Glomerular endothelial cell (primary cell): ENCODE measurements at places on chromosomes 3 and 15. TPM values are rescaled to one million over a fixed set of nuclear protein-coding genes. Genes with fewer than 3 reads are reported as not detected.

NSUN3 gene
- total RNA-seq: 5.7 and 12.6 TPM in 2 replicates

ANXA2 gene
- total RNA-seq: 3,047 and 4,630 TPM in 2 replicates

SETMAR gene
- 9.6 and 12.4 TPM in 2 replicates for total RNA-seq

MASP1 gene
- total RNA-seq: 1.8 and 4.6 TPM in 2 replicates

ZNF620 gene
- 2.7 and 4.0 TPM in 2 replicates for total RNA-seq

PRSS50 gene
- total RNA-seq: not detected in 2 replicates

MYLK gene
- 57.8 and 91.7 TPM in 2 replicates for total RNA-seq

APOD gene
- total RNA-seq: 2.8 and 8.6 TPM in 2 replicates

SPESP1 gene
- total RNA-seq: 0.92 and 1.5 TPM in 2 replicates

ARHGEF26 gene
- total RNA-seq: 0.92 and 4.6 TPM in 2 replicates

CCR9 gene
- total RNA-seq: not detected in 2 replicates

GPR149 gene
- not detected in 2 replicates for total RNA-seq

SNTN gene
- not detected in 2 replicates for total RNA-seq

SCAP gene
- total RNA-seq: 55.0 and 63.8 TPM in 2 replicates

AQP9 gene
- total RNA-seq: not detected in 2 replicates

CSTA gene
- not detected in 2 replicates for total RNA-seq
